Lung (tissue), 17 donors: ENCODE measurements at places on chromosomes 4 and X.
A peak's percentile ranks its signal among the peaks of the same experiment; 100 is the strongest.

- peak; percentile 61 for DNase-seq
Measured at GRCh38 chrX:108299101-108299591, 139.1 kb downstream of the COL4A6 start.

DNA sequence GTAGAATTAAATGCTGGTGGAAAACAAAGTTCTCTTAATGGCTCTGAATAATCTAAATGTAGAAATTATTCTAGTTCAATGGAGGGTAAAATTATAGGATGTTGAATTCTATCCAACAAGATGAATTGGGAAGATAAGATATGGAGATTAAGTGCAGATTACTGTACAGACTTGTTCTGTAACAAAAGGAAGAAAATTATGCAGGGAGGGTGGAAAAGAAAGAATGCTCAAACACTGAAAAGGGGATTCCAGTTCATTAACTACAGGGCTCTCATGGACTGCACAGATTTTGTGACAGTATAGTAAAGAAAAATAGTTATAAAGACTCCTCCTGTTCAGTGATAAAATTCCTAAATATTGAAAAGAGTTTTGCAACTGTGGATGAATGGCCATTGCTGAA, 1794.0 kb upstream of the PCDH7 start:
- no peak for DNase-seq

GRCh38 chrX:40506201-40506985, 74.4 kb upstream of the ATP6AP2 start:
- DNase-seq, result no peak

DNA sequence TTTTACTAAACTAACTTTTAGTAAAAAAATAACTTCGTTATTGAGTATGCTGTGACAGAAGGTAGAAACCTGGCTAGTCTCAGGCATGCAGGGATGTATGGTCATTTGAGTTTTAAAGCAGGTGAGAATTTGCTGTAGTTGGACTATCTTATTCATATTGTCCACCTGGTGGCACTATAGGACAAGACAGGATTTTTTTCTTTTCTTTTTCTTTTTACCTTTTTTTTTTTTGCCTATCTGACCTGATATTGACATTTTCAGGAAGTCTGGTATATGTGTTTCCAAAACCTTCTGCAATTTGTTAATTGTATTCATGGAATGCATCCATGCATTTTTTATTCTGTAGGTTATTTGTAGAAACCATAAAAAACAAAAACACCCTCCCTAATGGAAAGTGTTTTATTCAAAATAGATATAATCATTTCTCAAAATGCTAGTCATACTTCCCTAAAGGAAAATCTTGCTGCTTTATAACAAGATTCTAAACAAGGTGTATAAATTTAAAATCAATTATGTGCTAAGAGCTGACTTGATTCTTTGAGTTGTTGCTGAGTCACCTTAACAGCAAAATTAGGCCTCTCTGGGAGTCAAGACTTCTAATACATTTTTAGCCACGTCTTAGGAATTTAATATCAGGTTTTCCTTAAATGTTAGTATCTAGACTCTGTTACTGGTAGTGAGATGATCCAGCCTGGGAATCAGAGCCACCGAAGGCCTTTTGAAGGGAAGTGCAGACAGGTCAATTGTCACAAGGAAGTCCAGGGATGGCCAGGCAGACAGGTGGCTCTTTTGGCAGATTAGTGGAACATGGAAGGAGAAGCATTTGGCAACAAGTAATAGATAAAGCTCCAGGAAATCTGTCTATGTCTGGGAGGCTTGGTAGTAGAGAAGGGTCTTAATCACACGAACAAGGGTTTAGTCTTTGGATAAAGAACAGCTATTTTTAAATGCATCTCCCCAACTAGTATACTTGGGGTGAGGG, 201.3 kb upstream of the GNPDA2 start:
- no peak for DNase-seq

- peak; percentile 55 for DNase-seq
Measured at GRCh38 chr4:53592686-53593501, 1.6 kb upstream of the LNX1 start.

- DNase-seq, result no peak
Measured at GRCh38 chrX:134886002-134886596, 104.7 kb upstream of the SMIM10 start.

DNA sequence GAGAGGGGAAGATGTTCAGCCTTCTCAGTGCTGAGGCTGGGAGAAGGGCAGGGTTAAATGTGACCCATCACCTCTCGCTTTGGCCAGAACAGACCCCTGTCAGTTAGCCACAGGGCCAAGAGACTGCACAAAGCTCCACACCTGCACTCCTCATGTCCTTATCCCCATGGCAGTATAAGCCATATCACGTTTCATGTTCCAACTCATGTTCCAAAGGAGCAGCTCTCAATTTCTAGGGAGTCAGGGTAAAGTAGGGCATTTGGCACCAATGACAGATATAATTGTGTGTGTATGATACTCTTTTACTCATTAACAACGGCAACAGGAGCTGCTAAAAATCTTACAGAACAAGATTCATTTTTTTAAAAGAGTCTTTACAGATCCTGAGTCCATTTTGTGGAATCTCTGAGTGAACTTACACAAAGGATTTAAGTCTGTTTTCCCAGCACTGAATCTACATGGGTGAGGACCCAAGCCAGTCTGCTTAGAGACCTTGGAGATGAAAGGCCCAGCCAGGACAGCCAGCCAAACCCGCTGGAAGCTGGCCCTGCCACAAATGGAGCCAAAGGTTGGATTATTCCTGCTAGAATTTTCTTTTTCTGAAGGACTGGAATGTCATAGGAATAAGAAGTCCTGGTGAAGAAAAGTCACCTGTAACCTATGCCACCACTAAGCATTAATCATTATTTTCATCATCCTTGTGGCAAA, 129.1 kb upstream of the SMAD1 start:
- DNase-seq, result no peak

DNA sequence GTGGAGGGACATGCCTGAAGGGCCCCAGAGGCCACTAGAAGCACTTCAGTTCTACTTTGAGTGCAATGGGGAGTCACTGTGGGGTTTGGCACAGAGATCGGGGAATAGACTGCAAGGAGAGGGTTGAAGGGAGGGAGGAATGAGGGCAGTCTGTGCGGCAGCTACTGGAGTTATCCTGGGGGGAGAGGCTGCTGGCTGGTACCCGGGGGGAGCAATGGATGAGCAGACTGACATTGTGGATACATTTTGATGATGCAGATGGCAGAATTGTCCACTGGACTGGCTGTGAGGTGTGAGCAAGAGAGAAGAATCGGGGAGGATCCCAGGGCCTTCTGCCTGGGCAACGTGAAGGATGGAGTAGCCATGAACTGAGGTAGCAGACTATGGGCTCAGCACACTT, 2.8 kb upstream of the MAMLD1 start:
- DNase-seq, result no peak

GRCh38 chr4:154719087-154719486, 24.7 kb upstream of the LRAT start:
- DNase-seq, result no peak

- peak; percentile 57 for DNase-seq
Measured at GRCh38 chr4:25638806-25639205, 16.8 kb upstream of the SLC34A2 start.

DNA sequence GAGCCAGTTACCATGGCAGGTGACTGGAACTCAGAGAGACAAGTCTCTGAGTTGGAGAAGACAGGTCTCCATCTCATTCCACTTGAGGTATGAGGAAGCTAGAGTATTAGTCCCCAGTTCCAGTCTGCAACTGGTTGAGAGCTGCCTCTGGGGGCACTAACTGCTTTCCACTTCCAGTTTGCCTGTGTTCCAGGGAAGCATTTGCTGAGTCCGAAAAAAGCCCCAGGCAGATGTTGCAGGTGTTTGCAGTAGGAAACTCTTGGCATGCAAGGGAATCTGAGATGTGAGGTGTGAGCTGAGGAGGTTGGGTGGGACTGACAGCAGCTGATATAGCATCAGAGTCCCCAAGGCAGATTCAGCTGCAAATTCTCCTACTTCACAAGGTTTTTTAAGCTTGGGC, 272.2 kb upstream of the CASK start:
- no peak for DNase-seq

- DNase-seq, result no peak
Measured at GRCh38 chr4:140115140-140115539, 38.8 kb downstream of the MAML3 start.

- DNase-seq, result peak; percentile 20
Measured at GRCh38 chr4:68490826-68491457, 43.7 kb downstream of the TMPRSS11E start.

- no peak for DNase-seq
Measured at GRCh38 chr4:8596891-8597290, 4.3 kb downstream of the CPZ start.

DNA sequence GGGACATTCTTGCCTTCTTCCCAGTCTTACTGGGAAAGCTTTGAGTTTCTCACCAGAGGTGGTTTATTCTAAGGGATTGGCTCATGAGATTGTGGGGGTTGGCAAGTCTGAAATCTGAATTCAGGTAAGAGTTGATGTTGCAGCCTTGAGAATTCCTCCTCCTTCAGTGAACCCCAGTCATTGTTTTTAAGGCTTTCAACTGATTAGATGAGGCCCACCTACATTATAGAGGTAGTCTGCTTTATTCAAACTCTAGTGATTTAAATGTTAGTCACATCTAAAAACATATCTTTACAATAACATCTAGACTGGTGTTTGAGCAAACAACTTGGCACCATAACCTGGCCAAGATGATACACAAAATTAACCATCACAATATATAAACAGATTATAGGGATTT, 156.5 kb upstream of the MED14 start:
- no peak for DNase-seq

- no peak for DNase-seq
Measured at GRCh38 chr4:6657242-6658208, 17.0 kb downstream of the MRFAP1 start.

DNA sequence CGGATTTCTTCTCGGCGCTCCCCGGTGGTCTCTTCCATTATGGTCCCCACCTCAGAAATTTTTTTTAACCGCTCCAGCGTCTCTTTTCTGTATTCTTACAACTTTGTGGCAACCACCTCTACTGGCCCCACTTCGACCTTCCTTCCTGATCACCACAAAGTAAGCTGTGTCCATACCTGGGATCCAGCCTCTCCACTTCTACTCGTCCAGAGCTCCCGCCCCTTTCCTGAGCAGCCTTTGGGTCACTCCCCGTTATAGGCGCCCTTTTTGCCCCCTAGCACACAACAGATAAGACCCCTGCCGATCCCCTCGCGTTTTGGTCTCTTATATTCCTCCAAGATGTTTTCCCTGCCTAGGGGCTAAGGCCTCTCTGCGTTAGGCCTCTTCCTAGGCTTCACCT, 557 bp downstream of the PIGG start:
- DNase-seq, result no peak

GRCh38 chr4:184825141-184825895, 450 bp downstream of the ACSL1 start:
- DNase-seq, result peak; percentile 31

DNA sequence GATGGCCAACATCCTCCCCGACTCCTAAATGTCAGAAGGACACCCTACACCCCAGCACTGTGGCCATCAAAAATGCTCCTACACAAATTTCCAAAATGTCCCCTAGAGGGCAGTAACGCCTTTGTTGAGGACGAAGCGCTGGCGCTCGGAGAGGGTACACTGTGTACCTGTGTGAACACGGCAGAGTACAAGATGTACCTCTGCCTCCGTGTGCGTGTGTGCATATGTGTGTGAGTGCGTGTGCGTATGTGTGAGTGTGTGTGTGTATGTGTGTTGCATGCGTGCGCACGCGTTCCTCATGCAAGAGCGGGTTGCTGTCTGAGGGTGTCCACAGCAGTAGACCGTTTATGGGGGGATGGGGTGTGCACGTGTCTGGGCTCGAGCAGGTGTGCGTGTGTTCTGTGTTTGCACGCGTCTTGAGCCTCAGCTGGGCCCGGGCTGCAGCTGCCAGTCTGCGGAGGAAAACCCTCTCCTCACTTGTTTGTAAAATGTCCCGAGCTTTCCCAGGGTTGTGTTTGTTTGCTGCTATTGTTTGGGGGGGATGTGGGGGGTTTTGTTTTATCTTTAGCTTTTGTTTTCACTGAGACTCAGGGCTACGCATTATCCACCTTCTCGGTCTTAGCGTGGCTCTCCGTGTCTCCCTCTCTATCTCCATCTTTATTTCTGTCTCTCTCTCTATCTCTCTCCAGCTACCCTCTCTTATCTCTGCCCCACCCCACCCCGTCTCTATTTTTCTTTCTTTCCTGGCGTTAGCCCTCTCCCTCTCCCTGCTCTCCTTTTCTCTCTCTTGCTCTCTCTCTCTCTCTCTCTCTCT, 10.4 kb upstream of the TSPYL2 start:
- DNase-seq, result peak; percentile 82

DNA sequence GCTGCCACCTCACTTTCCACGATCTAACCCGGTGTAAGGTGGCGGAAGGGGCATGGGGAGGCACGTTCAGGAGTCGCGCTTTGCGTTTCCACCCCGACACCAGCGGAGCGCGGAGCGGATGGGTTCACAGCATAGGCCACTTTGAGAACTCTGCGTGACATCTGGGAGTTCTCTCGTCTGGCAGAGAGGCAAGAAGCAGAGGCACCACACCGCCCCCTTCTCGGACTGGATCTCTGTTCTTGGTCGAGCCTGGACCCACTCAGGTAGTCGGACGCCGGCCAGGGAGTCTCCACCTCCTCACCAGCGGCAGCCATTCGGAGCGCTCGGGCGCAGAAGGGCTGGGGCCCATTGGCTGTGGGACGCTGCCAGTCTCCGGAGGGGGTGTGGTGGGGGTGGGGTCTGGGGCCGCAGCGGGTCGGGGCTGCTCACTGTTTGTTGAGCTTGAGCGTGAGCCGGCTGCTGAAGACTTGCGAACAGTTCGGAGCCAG, at the start of gene DACH2:
TSS of gene DACH2 (plus strand) at position 428 of the 488 bp plus-strand sequence.
- DNase-seq, result peak; percentile 78

- DNase-seq, result no peak
Measured at GRCh38 chr4:10596586-10597290, 87.8 kb downstream of the CLNK start.

DNA sequence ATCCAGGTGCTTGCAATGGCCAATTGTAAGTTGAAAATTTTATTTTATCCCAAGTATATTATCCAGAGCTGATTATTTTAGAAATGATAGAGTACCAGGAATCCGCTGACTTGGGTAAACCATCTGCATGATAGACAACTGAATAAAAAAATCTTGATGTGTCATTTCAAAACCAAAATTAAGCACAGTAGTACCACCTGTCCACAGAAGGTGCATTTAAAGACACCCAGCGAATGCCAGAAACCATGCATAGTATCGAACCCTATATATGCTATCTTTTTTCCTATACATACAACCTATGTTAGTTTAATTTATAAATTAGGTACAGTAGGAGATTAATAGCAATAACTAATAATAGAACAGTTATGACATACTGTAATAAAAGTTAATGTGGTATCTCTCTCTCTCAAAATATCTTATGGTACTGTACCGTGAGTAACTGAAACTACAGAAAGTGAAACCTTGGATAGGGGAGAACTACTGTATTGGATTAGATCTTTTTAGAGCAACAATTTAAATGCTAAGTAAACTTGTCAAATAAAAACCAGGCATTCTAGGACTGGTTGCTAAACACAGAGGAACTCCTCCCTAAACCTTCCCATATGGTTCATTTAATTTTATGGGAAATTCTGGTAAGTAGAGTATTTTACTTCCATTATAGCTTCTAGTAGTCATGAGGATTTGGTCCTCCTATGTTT, 6.2 kb downstream of the NEIL3 start:
- no peak for DNase-seq

GRCh38 chrX:34555481-34555880, 101.6 kb downstream of the TMEM47 start:
- DNase-seq, result no peak

- DNase-seq, result peak; percentile 38
Measured at GRCh38 chrX:21932292-21933002, 8.1 kb upstream of the SMS start.
